CD4-positive, alpha-beta T cell treated with Interleukin-10 for 1 hour (primary cell): ENCODE measurements at places on chromosomes 16 and 17.

- DNase-seq, result no peak
These were observed 596 bp downstream of the MSL1 start for GRCh38 chr17:40122136-40122998.

- DNase-seq, result no peak
These were observed 8.5 kb downstream of the TIMM22 start for GRCh38 chr17:1005361-1005946.

DNA sequence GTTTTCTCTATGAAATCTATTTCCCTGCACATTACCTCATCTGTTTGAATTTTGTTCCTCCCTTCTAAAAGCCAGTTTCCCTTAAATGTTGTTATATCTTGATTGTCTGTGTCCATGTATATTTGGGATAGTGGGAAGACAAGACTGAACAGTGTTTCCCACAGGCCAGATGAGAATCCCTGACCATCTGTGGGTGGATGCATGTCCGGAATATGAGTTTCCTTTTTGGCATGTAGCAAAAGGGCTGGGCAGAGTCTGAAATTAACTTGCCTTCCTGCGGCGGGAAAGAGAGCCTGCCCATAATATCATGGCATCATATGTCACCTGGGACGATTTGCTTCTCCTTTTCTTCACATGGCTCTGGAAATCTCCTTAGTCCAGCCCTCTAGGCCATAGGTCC is 385.8 kb upstream of the MAF start:
- DNase-seq, result no peak

DNA sequence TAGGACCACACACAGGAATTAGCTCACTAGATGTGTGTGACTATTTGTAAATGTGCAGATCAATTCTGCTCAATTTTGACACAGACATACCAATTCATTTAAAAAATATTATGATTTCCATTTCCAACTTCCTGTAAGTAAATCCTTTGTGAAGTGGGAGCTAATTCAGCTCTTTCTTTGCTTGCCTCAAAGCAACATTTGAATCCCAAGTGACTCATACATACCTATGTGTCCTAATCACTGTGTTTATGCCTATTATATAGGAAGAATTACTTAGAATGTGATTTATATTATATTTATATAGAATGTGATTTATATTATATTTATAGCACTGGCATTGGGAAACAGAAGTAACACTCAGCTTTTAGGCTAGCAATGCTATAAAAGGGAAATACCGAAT is 195.9 kb upstream of the C17orf78 start:
- no peak for DNase-seq

DNA sequence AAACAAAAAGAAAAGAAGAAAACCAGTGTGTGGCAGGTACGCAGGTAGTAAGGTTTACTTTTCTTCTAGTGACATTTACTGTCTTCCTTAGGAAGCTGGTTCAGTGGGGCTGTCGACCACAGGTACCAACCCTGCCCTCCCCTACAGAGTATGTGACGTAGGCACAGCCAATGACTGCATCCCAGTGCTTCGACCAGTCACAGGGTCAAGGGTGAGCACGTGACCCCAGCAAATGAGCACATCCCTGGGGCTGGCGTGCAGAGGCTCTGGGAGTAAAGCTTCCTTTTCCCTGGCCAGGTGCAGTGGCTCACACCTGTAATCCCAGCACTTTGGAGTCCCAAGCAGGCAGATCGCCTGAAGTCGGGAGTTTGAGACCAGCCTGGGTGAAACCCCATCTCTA is 38.9 kb upstream of the PLCG2 start:
- no peak for DNase-seq

GRCh38 chr17:57994436-57994835 is 6.4 kb upstream of the VEZF1 start:
- no peak for DNase-seq

DNA sequence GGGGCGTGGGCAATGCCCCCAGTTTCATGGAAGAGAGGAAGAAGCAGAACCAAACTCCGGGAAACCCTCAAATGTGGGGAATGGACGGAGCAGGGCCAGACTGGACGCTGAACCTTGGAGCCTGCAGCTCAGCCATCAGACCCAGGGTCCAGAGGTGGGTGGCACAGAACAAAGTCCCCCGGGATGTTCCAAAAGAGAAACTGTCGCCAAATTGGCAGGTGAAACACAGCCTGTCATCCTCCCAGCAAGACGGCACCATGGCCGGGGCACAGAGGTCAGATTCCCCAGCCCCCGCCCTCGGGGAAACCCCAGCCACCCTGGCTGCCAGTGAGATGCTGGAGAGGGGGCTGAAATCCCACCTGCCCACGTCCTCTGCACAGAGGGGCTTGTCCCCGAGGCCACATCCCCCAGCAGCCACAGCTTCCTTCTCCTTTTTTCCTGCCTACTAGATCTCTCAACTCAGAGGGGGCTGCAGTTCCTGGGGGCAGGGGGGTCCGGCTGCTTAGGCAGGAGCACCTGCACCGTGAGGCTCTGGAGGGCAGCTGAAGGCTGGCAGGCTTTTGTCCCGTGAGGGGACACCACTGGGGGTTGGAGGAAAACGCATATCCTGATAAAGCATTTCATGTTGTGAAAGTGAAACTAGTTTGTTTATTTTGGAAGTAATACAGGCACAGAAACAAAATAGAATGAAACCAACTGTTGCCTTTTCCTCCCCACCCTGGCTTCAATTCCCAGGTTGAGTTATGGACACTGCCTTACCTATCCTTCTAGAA is 1.2 kb upstream of the SECTM1 start:
- peak; percentile 35 for DNase-seq

GRCh38 chr16:85752511-85753420 is 1.9 kb upstream of the C16orf74 start:
- no peak for DNase-seq

DNA sequence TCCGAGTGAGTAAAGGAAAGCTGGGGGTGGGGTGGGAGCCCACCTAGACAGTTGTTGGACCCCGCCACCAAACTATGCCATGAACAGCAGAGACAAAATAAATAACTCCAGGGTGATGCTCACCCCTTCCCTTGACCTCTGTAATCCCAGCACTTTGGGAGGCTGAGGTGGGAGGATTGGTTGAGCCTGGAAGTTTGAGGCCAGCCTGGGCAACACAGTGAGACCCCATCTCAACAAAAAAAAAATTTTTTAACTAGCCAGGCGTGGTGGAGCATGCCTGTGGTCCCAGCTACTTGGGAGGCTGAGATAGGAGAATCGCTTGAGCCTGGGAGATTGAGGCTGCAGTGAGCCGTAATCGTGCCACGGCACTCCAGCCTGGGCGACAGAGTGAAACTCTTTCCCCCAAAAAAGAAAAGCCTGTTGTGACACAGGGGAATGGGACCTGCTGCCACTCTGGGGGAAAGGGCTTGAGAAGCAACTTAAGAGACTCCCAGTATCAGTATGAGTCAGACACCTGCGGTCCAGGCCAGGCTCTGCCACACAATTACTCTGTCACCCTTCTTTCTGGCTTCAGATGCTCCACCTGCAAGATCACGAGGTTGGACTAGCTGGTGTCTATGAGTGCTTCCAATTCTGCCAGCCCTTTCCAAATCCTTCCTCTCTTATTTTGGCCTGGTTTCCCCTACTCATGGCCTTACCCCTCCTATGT is 5.0 kb downstream of the SGCA start:
- no peak for DNase-seq

DNA sequence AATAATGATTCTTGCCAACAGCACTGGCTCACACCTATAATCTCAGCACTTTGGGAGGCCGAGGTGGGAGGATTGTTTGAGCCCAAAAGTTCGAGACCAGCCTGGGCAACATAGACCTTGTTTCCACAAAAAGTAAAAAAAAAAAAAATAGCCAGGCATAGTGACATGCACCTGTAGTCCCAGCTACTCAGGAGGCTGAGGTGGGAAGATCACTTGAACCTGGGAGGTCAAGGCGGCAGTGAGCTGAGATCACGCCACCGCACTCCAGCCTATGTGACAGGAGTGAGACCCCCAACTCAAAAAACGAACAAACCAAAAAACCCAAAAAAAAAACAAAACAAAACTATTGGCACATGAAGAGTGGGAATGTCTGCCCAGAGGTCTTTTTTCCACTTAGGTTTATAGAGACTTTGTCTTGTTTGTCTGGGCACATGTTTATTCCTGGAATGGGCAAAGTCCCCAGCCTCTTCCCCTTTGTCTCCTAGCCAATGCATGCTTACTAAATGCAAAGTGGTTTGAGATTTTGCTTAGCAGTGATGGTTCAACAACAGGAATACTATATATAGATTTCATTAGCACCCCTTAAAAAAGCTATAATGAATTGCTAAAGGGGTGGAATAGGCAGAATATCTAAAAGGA is 25.9 kb downstream of the NMT1 start:
- DNase-seq, result no peak
